Activated CD8-positive, alpha-beta T cell treated with anti-CD3 and anti-CD28 coated beads, Interleukin-2, amount 10 ng/mL, durations not matched to agents 7 days and 5 days (primary cell): ENCODE measurements at places on chromosomes 2 and 18.

GRCh38 chr2:192005211-192005610 lies 158.3 kb upstream of the CAVIN2 start:
- DNase-seq: no peak
- H3K4me3 ChIP-seq: no peak overlapping the region

DNA sequence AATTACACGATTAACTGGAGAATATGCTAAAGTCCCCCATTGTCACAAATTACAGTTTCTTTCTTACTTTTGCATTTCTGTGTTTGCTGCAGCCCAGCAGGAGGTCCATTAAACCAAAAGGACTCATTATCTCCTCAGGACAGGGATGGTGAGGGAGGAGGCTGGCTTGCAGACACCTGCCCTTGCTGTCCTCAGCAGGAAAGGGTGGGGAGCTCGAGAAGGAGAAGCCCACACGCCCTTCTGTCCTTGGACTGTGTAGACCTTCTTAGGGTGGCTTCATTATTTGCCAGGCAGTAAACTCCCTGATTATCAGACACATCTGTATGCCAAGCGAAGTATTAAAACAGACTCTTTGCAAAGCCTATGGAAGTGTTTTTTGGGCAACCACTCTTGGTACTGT lies 196.0 kb downstream of the LDLRAD4 start:
- no peak overlapping the region for H3K4me3 ChIP-seq
- no peaks in the 10 kb centered on the region for H3K27me3 ChIP-seq
- peaks cover 14% of the 10 kb centered on the region for H3K36me3 ChIP-seq

GRCh38 chr2:73703675-73704074 lies 33.5 kb downstream of the TPRKB start:
- peaks cover 5% of the 10 kb centered on the region for H3K4me1 ChIP-seq
- H3K36me3 ChIP-seq: no peaks in the 10 kb centered on the region
- no peak for DNase-seq
- H3K4me3 ChIP-seq: no peak overlapping the region
- H3K27me3 ChIP-seq: no peaks in the 10 kb centered on the region
- no peak overlapping the region for H3K27ac ChIP-seq

DNA sequence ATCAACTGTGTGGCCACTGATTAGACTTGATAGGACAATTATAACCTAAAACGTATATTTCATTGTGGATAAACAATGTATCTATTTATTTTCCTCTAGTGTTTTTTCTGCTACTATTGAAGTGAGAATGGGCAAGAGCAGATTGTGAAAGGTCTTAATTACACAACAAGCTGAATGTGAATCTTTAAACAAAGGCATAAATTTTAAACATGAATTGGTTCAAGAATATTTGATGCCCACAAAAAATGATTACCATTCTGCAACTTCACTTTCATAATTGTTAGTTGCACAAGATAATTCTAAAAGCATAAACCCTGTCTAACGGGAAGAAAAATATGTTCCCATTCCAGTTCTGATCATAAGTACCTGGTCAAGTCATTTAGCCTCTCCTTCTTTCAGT lies 285.6 kb downstream of the GULP1 start:
- no peak overlapping the region for H3K27ac ChIP-seq
- H3K27me3 ChIP-seq: no peaks in the 10 kb centered on the region
- no peak overlapping the region for H3K4me3 ChIP-seq

- H3K4me1 ChIP-seq: no peaks in the 10 kb centered on the region
- no peaks in the 10 kb centered on the region for H3K27me3 ChIP-seq
- no peak overlapping the region for H3K4me3 ChIP-seq
Observed at GRCh38 chr2:14535156-14535555, 97.4 kb upstream of the LRATD1 start.
